ENCODE measurements at places on chromosomes 3 and 15.

GRCh38 chr3:72907731-72908620 lies 20.1 kb downstream of the GXYLT2 start:
- no peak for DNase-seq

GRCh38 chr15:70799667-70800450 lies 36.5 kb upstream of the UACA start:
- no peak for DNase-seq

DNA sequence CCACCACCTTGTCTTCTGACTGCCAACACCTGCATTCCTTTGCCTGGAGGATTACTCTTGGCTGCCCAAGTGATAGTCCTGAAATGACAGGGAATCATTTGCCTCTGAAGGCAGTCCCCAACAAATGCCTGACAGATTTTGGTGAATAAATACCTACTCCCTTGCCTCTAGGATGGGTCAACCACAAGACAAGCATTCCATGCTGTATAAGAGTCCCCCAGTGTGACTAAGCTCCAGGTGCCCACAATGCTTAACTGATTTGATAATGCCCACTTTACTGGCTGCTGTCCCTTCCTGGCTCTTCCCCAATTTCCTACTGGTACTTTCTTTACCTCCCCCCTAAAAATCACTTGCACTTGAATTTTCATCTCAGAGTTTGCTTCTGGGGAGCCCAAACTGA lies 14.8 kb downstream of the THRB start:
- no peak for DNase-seq

- no peak for DNase-seq
Observed at GRCh38 chr3:101212730-101213129, 107.6 kb downstream of the IMPG2 start.

DNA sequence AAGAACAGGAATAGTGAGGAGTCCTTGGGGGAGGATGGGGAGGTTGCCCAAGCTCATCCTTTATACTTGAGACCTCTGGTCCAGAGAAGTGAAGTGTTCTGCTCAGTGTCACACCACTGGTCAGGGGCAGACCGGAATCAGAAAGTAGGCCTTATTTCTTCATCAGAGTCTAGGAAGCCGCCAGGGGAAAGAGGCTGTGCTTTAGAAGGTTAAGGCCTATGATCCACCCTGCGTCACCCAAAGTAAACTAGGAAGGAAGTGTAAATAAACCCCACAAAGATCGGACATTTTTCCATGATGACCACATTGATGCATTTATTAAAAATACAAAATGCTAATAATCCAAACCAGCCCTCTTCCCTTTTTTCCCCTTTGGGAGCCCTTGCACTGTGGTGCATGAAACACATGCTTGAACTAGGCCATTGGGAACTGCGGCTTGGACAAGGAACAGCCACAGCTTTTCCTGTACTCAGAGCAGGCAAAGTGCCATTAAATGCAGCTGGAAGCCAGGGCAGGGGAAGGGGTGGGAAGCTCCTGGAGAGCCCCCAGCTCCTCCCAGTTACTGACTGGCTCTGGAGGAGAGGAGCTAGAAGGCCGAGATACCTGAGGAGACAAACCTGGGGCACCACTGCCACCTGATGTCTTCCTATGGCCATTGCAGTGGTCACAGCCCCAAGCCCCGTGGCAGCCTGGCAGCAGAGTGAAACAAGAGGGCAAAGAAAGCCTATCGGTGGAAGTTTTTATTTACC lies 37.0 kb downstream of the CDC25A start:
- DNase-seq = peak; percentile 23

- no peak for DNase-seq
Observed at GRCh38 chr3:190043741-190044140, 77.0 kb downstream of the P3H2 start.

GRCh38 chr3:104886220-104886995 lies 480.3 kb upstream of the ALCAM start:
- DNase-seq = no peak

DNA sequence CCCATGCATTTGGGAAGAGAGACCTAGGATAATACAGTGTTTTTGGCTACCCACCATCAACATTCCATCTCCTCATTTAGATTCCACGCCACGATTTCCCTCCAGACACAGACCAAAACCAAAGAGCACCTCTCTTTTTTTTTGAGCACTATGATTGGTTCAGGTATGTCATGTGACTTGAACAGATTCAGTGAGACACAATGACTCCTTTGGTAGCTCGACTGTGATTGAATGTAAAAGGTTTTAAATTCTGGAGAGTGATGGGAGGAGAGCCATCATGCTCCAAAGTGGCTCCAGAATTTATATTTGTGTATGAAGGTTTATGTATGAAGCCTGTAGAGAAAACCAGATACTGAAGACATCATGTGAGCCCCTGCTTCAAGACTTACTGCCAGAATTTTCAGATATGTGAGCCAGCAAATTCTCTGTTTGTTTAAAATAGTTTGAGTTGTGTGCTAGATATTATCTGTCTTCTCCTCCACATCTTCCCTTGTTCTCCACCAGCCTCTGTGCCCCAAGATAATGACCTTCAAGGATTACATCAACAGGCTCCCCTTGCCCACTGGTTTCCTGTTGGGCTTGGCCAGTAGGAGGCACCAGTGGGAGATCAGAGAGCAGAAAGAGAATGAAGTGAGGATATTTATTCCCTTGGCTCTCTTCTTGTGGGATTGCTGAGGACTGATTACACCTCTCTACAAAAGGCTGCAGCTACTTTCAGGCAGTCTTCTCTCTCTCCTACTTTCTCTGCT lies 12.5 kb downstream of the MYD88 start:
- no peak for DNase-seq

- no peak for DNase-seq
Observed at GRCh38 chr3:143676021-143676420, 172.2 kb downstream of the SLC9A9 start.

- DNase-seq = no peak
Observed at GRCh38 chr3:128841926-128842920, 37.2 kb upstream of the ACAD9 start.

DNA sequence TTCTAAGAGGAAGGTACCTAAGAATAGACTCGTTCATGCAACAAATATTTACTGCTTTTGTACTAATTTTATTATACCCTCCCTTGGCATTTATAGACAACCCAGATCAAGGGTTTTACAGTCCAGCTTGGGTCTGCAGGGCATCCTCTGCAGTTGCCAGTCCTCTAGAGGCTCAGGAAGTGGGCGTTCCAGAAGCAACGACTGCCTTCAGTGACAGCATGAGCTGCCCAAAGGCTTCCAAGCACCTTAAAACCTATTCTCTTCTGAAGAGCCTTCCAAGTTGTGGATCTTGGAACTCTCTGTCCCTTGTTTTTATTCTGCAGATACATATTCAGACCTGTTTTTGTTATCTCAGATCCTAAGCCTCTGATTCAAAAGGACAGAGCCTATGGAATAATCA lies 95.6 kb downstream of the RAD18 start:
- no peak for DNase-seq

DNA sequence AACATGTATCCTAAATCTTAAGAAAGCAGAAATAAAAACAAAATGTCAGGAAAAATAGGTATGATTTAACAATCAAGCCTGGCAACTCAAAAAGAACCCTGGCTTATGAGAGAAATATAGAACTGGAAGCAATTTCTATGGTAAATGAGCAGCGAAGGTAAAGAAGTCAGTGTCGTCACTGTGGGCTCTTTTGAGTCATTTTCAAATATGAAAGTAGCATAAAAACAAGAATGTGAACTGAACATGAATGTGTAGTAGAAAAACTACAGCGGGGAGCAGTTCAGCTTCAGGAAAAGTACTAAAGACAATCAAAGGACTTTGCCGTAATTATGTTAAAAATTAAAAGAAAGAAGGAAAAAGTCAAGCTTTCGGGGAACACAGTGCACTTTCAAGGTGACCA lies 17.5 kb downstream of the LSG1 start:
- no peak for DNase-seq

DNA sequence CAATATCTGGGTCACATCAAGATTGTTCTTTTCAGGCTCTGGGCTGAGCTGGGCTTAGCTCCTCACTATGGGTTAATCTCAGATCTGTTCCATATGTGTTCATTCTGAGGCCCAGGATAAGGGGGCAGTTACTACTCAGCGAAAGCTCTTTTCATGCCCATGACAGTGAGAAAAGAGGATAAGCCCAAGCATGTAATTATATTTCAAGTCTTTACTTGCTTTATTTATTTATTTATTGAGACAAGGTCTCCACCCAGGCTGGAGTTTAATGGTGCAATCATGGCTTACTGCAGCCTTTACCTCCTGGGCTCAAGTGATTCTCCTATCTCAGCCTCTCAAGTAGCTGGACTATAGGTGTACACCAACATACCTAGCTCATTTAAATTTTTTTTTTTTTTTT lies 44.7 kb upstream of the SELENOK start:
- no peak for DNase-seq

DNA sequence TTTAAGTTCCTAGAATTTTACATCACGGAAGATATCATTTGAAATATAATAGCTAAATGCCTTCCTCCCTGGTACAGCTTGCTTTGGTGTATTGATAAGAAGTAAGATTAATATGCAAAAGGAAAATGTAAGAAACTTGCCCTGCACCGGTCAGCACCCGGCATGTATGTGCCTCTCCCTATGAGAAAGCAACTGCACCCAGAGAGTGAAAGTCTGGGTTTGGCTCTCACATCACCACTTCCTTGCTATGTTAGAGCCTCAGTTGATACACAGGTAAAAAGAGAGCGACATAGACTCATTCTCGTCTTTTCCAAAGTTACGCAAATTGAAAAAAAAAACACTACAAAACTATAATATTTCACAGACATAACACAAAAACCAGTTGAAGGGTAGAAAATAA lies 96.7 kb downstream of the FOXP1 start:
- no peak for DNase-seq

DNA sequence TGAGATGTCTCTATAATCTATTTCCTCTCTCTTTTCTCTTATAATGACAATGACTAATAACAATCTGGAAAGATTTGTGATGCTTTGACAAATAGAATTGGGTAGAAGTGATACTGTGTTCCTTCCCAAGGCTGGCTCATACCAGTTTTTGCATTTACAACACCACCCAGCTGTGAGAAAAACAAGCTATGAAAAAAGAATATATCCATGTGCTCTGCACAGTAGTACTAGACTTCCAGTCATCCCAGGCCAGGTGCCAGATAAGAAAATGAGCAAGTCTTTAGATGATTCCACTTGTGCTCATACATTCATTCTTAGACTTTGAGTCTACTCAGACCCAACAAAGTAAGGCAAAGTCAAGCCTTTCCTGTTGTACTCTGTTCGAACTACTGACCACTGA lies 350.2 kb upstream of the POU1F1 start:
- DNase-seq = no peak

GRCh38 chr15:45200799-45201556 lies 13.2 kb upstream of the SHF start:
- DNase-seq = peak; percentile 51

GRCh38 chr3:47003056-47003410 lies 23.6 kb downstream of the NBEAL2 start:
- no peak for DNase-seq

DNA sequence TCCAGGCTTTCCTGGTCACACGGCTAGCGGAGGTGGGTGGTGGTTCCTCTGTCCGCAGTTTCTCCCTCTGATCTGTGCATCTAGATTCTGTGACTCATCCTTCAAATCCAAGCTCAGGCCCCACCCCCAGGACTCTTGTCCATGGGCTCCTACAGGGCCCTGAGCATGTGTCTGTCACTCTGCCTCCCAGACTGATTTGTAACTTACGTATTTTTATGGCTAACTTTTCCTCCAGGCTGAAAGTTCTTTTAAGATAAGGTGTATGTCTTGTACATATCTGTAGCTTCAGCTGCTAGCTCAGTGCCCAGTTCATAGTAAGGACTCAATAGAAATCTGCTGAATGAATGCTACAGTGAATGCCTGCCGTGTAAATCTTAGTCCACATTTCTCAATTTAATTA lies 8.0 kb downstream of the ESYT3 start:
- no peak for DNase-seq

- no peak for DNase-seq
Observed at GRCh38 chr3:139317660-139318430, 26.0 kb upstream of the MRPS22 start.

GRCh38 chr3:129577366-129577765 lies 29.1 kb downstream of the PLXND1 start:
- no peak for DNase-seq

GRCh38 chr3:152386208-152386607 lies 117.5 kb downstream of the MBNL1 start:
- no peak for DNase-seq

- no peak for DNase-seq
Observed at GRCh38 chr15:94610069-94610468, 378.7 kb downstream of the MCTP2 start.

DNA sequence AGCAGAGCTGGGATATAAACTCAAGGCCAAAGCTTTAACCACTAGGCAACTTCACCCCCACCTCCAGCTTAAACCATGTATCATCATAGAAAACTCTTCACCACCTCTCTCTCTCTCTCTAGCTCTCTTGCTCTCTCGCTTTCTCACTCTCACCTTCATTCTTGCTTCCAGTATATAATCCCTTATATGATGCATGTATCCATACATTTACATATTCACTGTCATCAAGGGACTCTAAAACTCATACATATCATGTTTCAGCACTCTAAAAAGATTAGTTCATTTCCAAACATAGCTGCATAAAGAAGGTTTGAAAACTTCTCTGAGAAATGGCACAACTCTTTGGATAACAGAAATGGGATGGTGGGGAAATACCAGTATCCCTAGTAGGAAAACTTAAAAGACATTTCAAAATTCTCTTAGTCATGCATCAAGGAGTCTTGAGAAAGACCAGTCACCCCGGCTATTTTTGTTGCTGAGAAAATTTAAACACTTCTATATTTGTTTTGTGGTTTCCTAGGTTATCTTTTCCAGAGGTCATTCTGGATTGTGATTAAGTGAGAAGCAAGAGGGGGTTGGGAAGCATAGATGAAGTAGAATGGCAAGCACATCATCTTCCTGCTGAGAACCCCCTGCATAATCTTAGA lies 447.8 kb upstream of the THBS1 start:
- no peak for DNase-seq

- no peak for DNase-seq
Observed at GRCh38 chr3:99810403-99810802, 7.3 kb upstream of the CMSS1 start.

DNA sequence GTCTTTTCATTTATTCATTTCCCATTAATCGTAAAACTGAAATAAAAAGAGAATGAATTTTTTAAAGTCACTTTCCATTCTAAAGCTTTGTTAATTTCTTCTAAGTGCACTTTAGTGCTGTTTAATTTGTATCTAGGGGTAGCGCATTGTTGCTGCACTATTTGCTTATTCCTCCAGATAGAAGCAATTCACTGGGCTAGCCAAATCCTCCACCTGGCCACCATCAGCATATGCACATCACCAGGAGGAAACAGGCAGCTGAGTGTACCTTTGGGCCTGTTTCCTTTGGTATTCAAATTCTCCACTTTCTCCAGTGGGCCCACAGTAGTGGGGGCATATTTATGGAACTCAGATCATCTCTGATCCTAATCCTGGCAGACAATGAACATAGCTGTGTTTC lies 29.8 kb upstream of the CPB1 start:
- DNase-seq = no peak

DNA sequence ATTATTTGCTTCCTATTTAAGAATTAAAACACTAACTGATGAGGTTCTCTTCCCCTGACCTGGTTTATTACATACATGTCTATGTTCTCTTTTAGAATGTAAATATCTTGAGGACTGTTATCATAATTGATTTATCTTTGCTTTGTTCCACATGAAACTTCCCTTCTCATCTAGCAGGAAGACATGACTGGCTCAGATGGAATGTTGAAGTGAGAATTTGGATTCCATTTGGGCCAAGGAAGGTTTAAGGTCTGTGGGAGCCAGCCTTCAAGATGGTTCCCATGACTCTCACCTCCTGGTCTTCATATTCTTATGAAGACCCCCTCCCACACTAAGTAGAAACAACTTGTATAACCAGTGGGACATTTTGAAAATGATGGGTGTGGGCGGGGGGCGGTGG lies 222.2 kb upstream of the GADL1 start:
- no peak for DNase-seq

- DNase-seq = peak; percentile 68
Observed at GRCh38 chr3:27712136-27713077, 9.7 kb downstream of the EOMES start.
